OCI-M1 (cell line): ENCODE measurements at places on chromosomes 2 and 18.

DNA sequence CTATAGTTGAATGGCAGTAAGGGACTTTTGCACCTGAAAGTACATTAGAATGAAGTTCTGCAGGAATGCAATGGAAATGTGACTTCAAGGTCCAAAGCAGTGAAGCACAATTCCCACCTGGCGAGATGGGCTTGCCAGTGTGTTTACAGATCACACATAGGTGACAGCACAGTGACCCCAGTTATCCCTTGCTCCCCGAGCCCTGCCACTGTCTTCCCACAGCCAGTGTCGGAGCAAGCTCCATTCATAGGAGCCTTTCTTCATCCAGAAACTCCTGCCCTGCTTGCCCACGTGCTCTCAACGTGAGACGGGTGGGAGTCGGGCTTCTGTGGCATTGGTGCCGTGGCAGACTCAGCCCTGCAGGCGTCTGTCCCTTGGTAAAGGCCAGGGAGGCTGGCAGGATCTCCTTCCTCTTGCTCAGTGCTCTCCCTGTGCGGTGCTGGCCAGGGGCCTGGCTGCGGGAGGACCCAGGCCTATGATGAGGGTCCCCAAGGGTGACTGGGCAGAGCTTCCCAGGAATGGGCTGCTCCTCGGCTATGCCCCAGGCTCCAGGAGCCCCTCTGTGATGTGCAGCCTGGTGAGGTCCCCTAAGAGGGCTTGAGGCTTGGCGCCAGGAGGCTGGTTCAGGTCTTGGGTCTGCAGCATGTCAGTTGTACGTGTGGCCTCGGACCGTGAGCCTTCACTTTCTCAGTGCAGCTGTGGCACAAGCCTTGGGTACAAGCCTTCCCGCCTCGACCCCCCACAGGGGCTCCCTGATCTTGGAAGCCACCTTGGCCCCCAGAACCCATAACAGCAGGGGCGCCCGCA lies 40.2 kb downstream of the SNED1 start:
- no peak for DNase-seq

- no peak for DNase-seq
Observed at GRCh38 chr18:46920067-46920466, 2.7 kb downstream of the KATNAL2 start.

DNA sequence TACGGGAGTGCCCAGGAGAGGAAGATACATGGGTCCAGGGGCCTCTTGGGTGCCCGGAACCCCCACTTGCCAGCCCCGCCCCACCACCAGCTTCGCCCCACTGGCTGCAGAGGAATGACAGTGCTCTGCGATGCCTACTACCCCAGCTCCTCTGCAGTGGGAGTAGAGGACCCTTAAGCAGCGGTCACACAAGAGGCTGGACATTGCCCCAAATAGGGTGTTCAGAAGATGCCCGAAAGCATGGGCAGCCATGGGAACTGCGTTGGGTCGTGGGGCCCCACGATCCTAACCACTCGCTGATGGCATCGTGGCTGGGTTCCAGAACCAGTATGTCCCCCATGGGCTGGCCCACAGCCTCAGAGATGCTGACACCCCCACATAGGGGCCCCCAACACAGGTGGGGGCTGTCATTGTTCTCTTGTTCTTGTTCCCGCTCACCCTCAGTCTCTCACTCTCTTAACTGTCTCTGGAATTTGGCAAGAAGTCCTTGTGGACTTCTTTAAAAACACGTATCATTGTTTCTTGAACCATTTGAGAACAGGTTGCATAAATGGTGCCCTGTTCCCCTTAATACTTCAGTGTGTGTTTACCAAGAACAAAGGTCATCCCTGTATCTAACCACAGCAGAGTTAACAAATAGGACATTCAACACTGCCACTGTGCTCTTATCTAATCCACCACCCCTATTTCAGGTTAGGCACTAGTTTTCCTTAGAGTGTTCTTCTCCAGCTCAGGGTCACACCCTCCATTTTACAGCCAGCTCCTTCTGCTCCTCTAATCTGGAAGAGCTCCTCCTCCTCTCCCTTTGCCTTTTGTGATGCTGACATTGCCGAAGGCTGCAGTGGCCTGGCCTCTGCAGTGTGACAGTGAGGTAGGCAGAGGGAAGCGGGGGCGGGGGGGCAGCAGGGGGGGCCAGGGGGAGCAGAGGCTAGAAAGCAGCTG lies 76.3 kb downstream of the STPG4 start:
- peak; percentile 80 for DNase-seq

- DNase-seq: no peak
Observed at GRCh38 chr2:3914241-3914640, 210.9 kb downstream of the DCDC2C start.

GRCh38 chr18:5469340-5469739 lies 74.5 kb downstream of the EPB41L3 start:
- DNase-seq: no peak

DNA sequence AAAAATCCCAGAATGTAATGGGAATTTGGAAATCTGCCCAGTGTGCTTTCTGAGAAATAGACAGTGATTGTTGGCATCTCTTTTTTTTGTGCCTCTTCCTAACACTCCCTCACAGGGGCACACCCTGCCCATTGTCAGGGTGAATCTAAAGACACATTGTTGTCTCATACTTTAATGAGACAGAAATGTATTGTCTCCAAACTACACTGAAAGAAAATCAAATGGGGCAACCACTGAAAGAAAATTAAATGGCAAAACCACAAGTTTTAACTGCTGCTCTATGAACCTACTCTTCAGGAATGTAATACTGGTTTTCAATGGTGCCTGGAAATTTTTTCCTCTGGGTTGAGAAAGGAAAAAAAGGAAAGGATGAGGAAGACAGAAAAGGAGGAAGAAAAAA lies 43.2 kb upstream of the GLS start:
- no peak for DNase-seq

DNA sequence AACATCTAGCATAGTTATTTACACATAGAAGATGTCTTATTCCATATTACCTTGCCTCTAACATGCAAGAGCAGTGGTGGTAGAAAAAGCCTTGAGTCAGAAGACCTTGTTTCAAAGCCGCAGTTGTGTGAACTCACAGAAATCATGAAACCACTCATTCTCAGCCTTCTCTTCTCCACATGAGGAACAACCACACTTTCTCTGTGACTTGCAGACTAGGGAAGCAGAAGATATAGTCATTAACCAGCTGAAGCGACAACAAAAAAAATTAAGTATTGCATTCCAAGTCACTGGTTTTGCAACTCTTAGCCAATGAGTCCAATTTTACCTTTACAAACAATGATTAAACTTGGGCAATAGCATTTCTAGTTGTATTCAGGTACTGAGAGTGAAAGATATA lies 19.0 kb downstream of the TWSG1 start:
- no peak for DNase-seq

- peak; percentile 62 for DNase-seq
Observed at GRCh38 chr18:43757273-43757672, 480.0 kb upstream of the SYT4 start.

DNA sequence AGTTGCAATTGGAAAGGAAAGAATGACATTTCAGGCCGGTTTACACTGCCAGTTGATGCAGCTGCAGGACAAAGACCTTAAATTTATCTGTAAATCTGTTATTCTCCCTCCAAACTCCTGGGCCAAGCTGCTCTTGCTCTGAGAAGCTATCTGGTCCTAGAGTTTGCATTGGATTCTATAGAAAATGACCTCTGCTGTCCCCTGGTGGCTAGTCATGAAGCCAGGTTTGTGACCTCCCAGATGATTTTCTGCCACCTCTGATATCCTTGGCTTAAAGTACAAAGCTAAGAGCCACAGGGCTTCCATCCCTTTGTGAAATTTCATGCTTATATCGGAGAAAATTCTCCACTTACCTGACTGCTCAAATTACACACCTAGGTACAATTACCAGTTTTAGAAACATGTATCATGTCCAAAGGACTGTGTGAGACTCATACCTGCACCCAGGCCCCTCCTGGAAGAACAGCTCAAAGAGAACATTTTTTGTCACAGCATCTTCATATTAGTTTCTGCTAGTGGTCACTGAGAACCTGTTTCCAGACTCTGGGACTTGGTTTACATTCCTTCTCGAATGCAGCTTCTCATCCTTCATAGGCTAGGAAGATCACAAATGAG lies 28.9 kb upstream of the IER3IP1 start:
- DNase-seq: peak; percentile 68

DNA sequence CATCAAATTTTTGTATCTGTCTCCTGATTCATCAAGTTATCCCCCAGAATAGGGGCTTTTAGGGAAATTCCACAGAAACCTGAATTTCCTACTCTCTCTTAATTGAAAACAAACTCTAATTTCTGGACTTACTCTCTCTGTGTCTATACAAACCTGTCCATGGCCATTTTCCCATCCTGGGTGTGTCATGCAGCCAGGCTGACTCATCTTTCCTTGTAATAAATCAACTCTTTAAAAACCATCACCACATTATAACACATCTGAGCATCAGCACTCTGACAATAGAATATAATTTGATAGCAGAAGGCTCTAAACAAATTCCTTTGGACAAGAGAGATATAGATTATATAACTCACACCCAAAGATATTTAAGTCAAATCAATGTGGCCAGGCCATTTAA lies 610.2 kb downstream of the DCC start:
- DNase-seq: no peak

GRCh38 chr2:100610381-100610831 lies 47.6 kb downstream of the PDCL3 start:
- DNase-seq: peak; percentile 63

DNA sequence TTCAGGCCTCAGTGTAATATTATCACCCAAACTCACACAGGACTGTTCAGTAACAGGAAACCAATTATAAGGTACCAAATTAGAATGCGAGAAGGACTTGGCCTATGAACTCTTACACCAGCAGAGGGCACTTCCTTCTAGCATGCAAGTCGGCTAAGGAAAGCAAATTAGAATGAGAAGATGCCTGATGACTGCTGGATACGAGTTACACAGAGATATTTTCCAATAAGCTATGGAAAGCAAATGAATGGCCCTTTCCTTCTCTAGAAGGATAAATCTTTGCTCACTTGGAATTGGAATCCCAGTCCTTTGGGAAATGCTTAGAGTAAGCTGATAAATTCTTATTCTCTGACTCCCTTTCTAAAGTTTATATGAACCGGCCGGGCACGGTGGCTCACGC lies 109.8 kb downstream of the AP1S3 start:
- peak; percentile 68 for DNase-seq

GRCh38 chr2:173884025-173884802 lies 81.0 kb downstream of the SP3 start:
- peak; percentile 63 for DNase-seq

- DNase-seq: no peak
Observed at GRCh38 chr2:19419211-19419880, 60.9 kb upstream of the OSR1 start.

GRCh38 chr2:109448946-109449788 lies 164.6 kb downstream of the SEPTIN10 start:
- DNase-seq: no peak

DNA sequence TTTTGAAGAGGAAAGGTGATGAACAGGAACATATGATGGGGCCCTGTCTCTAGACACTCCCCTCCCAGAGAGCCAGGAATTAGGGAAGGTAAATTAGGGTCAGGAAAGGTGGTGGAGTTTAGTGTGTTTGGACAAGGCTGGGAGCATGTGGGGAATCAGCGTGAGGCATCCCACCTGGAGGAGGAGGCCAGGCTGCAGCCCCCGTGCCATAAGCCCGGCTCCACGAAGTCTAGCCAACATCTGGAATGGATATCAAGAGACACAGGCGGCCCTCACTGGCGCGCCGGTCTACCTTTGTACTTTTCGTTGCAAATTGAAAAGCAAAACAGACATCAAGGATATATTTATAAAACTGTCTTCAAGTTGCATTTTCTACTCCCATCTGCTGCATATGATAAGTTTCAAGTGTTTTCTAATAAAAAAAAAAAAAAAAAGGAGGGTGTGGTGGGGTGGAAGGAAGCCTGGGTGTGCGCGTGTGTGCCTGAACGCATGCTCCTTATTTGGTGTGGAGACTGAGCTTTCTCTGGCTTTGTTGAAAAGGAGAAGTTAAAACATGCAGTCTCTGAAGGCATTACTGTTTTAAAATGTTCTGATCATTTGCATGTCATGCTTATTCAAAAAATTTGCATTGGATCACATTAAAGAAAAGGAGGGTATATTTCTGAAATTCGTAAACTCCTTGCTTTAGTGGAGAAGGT lies 546.7 kb upstream of the ID2 start:
- DNase-seq: no peak

DNA sequence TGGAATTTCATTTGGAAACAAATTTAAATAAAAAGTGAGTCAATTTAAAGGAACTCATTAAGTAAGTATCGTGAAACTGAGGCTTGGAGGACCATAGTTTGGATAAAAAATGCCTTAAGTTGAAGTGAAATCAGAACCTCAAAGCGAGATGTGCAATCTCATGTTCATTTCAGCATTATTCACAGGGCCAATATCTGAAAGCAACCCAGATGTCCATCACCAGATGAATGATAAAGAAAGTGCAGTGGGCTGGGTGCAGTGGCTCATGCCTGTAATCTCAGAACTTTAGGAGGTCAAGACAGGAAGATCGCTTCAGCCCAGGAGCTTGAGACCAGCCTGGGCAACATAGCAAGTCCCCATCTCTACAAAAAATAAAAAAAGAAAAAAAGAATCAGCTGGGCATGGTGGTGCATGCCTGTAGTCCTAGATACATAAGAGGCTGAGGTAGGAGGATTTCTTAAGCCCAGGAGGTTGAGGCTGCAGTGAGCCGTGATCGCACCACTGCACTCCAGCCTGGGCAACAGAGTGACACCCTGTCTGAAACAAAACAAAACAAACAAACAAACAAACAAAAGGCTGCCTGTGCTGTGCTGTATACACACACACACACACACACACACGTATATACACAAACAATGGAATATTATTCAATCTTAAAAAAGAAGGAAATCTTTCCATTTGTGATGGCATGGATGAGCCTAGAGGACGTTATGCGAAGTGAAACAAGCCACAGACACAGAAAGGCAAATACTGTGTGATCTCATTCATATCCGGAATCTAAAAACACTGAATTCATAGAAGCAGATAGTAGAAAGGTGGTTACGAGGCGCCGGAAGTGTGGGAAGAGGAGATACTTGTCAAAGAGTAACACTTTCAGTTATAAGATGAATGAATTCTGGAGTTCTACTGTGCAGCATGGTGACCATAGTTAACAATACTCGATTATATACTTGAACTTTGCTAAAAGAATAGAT lies 14.5 kb downstream of the SH3RF3 start:
- no peak for DNase-seq

DNA sequence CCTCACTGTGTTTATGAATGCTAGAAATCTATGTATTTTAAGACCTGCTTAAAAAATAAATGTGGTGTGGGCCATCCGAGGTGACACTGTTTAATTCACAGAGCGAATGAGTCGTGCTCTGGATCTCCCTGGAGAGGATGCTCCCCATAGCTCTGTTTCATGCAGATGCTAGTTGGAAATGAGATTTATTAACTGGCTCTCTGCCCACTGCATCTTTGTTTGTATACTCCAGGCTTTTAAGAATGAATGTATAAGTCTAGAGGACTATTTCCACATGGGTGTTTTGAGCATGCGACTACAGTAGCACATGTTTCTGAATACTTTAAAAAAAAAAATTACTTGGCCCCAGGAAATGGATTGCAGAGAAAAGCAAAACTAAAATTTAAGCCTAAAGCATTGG lies 3.9 kb downstream of the MAPRE2 start:
- DNase-seq: peak; percentile 44

GRCh38 chr2:163264341-163264740 lies 425.8 kb upstream of the KCNH7 start:
- DNase-seq: no peak
